ENCODE measurements at places on chromosomes 5 and 9. TPM values are rescaled to one million over a fixed set of nuclear protein-coding genes. Genes with fewer than 3 reads are reported as not detected.

Gene NUP214
- total RNA-seq = 53.2 TPM

Gene RMRP
- total RNA-seq = 14,949 TPM

Gene TNC
- total RNA-seq = 117 TPM

Gene TAF11L5
- total RNA-seq = not detected

Gene SGCD
- total RNA-seq = 129 TPM

Gene PKN3
- 7.1 TPM for total RNA-seq

Gene MZB1
- 1.3 TPM for total RNA-seq

Gene PCDHB14
- 10.1 TPM for total RNA-seq

Gene C5orf52
- total RNA-seq = not detected

Gene SLC1A1
- 3.2 TPM for total RNA-seq

Gene KIF12
- not detected for total RNA-seq

Gene KIAA0825
- 3.7 TPM for total RNA-seq

Gene RFESD
- total RNA-seq = 3.4 TPM
